ENCODE measurements at places on chromosomes 5 and 9.

DNA sequence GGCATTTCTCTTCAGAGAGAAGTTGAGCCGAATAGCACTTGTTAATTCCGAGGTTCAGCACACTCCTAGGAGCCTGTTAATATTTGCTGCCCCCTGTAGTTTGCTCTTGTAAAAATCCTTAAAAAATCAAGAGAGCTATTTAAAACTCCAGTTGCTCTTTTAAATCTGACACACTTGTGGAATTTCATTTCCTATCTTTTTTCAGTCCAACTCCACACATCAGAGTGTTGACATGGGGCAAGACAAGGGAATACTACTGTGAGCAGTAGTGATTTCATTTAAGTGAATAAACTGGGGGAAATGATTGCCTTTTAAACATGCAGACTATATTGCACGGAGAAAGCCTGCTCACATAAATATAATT is 1096.3 kb upstream of the DMAC1 start:
- no peak for DNase-seq

- DNase-seq, result no peak
Measured at GRCh38 chr9:137032858-137033257, 970 bp upstream of the FUT7 start.

DNA sequence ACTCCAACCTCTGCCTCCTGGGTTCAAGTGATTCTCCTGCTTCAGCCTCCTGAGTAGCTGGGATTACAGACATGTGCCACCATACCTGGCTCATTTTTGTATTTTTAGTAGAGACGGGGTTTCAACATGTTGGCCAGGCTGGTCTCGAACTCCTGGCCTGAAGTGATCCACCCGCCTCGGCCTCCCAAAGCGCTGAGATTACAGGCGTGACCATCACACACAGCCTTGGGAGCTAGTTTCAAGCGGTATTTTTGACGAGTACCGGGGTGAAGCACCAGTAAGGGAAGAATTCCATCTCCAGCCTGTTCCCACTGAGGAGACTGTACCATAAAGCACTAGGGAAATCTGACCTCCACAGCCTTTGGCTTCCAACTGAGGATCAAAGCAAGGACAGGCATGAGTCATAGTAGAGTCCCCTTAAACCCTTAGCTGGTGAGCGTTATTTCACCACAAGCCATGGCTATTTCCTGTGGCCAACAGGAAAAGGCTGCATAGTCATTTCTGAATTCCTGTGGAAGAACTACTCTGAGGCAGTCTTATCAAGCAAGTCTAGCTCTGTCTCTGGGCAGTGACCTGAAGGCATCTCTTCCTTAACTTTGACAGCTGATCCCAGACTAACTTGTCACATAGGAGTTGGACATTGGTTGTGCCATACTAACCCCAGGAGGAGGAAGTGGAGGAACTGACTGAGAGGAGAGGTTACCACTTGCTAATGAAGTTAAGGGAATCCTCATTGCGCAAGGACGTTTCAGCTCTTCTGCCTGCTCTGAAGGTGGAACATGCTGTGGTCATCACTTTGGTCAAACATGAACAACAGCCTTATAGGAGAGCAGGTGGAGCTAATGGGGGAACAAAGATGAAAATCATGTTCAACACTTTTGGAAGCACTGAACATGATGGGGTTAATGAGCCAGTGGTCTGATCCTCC is 85.8 kb upstream of the DMRT1 start:
- DNase-seq, result no peak

- no peak for DNase-seq
Measured at GRCh38 chr9:131873335-131873734, 133.5 kb upstream of the RAPGEF1 start.

- no peak for DNase-seq
Measured at GRCh38 chr9:26301046-26301445, 591.6 kb downstream of the CAAP1 start.

DNA sequence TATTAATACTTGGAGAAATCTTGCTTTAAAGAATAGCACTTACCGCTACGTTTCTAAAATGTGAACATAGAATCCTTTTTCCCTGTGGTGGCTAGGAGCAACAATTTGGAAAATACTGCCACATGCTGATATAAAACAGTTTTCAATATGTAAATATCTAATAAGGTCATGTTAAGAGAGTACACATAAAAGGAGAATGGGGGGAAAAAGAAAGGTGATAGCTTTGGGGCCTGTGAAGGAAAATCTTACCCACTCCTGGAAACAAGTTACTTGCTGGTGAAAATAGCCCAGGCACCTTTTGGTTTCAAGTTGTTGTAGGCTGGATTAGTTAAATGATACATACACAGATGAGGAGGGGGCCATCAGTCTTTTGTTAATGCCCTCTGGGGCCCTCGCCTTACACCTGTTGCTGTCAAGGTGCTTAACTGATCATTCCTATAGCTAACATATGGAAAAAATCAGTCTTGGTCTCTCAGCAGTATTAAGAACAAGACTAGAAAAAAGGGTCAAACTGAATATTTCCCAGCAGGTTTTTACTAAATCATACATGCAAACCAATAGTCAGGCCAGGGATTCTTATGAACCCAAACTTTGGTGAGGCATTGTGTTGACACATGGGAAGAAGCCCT is 24.1 kb downstream of the FYB1 start:
- no peak for DNase-seq

DNA sequence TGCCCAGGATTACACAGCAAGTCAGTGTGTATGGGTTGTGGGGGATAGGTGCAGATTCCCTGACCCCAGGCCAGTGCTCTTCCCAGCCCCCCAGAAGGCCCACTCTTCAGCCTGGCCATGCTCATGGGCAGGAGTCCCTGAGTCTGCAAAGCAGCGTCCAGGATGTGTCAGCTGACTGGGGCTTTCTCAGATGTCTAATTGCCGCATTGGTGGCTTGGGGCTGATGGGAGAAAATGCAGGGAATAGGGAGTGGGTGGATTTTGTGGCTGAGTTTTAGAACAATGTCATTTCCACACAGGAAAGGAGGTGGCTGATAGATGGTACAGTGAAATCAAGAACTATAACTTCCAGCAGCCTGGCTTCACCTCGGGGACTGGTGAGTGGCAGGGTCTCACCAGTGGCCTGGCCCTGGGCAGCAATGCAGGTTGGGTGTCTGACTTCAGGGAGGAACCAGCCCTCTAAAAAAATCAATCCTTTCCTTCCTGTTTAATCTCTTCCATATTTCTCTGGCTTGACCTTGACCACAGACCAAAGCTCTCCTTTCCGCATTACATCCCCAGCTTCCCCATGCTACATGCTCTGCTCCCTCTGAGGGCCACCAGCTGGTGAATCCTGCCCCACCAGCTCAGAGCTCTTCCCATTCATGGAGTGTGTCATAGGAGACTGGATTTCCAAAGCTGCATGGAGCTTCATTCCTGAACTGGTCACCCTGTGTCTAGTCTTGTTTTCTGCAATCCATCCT is 14.2 kb downstream of the GLIPR2 start:
- no peak for DNase-seq

DNA sequence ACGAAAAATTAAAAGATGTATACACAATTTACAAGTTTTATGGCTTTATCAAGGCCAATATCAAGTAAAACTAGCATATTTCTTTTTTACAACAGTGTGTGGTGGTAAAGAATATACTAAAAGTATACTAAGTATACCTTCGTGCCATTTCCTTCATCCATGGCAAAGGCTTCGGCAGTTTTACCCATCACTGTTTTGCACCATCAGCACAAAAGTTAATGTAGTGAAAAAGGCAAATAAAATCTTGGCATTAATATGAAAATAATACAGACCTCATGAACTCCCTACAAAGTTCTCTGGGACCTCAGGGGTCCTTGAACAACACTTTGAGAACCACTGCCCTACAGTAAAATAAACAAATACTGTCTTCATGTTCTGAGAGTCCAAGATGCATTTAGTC is 312.3 kb upstream of the NREP start:
- no peak for DNase-seq

- DNase-seq, result no peak
Measured at GRCh38 chr5:151270599-151270998, 17.6 kb downstream of the GM2A start.

- no peak for DNase-seq
Measured at GRCh38 chr9:133974631-133975341, 17.3 kb downstream of the VAV2 start.

DNA sequence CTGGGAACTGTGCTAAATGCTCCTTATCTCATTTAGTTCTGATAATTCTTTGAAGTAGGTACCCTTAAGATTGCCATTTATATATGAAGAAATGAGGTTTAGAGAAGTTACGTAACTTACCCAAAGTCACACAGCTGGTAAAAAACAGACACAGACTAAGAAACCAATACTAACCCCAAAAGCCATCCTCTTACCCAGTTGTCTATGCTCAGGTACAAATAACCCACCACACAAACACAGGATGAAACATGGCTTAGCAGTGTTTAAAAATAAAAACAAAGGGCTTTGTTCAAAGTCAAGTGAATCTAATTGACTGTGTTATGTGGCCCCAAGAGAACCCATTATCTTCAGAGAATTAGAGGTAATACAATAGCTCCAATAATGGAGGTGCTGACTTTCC is 37.0 kb upstream of the IL7R start:
- no peak for DNase-seq

GRCh38 chr5:119451561-119451960 is 736 bp upstream of the HSD17B4 start:
- no peak for DNase-seq

GRCh38 chr5:153674356-153674755 is 183.9 kb downstream of the GRIA1 start:
- DNase-seq, result no peak

GRCh38 chr9:33291031-33291397 is 698 bp downstream of the NFX1 start:
- DNase-seq, result no peak

DNA sequence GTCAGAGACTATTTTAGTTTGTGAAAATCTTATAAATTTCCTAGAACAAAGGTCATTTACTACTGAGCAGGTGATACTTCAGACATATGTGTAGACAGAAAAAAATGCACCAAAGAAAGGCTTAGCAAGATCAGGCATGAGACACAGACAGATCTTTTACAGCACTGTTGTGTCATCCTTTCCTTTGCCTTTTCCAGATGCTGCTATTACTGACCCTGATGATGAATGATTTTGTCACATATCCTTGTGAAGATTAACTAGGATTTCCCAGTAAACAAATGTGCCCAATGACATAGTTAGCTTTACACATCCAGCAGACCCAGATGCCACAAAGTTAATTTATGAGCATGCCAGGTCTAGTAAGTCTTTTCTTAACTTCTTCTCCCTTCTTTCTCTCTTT is 68.2 kb downstream of the DMRTA1 start:
- no peak for DNase-seq

DNA sequence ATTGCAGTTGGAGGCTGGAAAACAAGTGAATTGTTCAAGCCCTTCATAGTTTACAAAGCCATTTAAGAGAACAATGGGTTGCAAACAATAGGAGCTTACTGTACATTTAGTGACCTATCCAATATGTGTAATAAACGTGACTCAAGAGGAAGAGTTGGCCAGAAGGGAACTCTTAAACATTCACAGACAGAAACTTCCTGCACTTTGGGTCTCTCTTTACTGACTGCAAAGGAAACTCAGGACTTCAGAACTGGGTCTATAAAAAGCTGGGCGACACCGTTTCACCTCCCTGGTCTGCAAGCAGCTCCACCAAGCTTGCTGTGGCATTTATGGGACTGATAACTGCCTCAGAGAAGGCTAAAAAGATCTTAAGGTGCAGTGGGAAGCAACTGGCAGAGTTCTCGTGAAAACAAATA is 48.7 kb upstream of the SPATA31D4 start:
- DNase-seq, result no peak

DNA sequence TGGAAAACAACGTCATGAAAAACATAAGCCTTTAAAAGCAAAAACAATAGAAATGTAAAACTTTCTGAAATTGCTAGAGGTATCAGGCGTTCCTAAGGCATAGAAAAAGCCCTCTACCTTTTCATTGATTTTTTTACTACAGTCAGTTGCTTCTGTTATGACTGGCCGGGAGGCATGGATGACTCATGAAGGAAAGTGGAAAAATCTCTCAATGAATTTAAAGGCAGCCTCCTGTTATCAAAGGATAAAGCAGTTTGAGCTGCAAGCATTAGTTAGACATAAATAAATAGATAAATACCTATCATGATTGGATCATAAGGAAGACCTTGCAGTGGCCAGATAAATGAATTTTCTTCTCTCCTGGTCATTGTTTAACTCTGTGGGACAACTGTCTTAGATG is 281.6 kb downstream of the MAST4 start:
- DNase-seq, result no peak
